A375 (cell line): ENCODE measurements at places on chromosomes 1 and 21. TPM values are rescaled to one million over a fixed set of nuclear protein-coding genes. Genes with fewer than 3 reads are reported as not detected.

Gene ELF3
- total RNA-seq, result 1.1 and 1.7 TPM in 2 replicates

Gene KRTAP6-3
- not detected in 2 replicates for total RNA-seq

Gene RER1
- 87.6 and 97.9 TPM in 2 replicates for total RNA-seq

Gene OPTC
- not detected in 2 replicates for total RNA-seq

Gene AIRE
- total RNA-seq, result not detected in 2 replicates

Gene GPR37L1
- total RNA-seq, result not detected in 2 replicates
